ENCODE measurements at places on chromosomes 6 and 20. TPM values are rescaled to one million over a fixed set of nuclear protein-coding genes. Genes with fewer than 3 reads are reported as not detected.

GRCh38 chr6:136921381-136921935 is 643 bp upstream of the SLC35D3 start:
- DNase-seq, result no peak

GRCh38 chr6:88006557-88006956 is 41.1 kb upstream of the SPACA1 start:
- no peak for DNase-seq

DNA sequence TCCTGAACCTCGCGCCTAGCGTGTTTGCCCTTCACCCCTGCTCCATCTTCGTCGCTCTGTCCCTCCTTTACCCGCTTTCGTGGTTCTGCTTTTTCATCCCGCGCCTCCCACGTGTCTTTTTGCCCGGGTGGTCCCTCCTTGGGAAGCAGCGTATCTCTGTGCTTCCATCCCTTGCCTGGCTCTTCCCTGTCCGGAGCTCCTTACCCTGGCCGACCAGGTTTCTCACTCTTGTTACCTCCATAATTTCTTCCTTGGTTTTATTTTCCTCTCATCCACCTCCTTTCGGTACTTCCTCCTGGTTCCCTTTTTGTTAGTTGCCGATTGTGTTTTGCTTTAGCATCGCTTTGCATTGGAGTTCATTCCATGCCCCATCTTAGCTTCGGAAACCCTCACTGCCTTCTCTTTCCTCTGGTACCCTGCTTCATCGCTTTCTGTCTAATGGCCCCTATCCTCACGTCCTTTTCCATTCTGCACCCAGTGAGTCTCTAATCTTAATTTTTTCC is 735 bp downstream of the FAM135A start:
- no peak for DNase-seq

The SDCBP2 gene
- 176 TPM for total RNA-seq

DNA sequence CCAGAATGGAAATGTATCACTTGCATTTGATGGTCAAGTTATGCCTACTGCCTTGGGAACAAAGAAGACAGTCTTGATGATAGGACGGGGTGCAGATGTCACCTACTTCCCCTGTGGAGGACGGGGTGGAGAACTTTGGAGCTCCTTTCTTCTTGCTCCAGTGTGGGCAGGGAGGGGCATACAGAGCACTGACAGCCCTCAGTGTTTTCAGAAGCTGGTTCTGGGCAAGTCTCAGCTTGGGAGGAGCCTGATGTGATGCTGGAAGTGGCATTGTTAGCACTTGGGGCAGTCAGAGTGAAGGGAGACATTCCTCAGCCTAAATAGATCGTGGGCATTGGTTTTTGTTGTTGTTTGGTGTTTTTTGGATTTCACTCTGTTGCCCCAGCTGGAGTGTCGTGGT is 59.7 kb downstream of the SYNJ2 start:
- no peak for DNase-seq

DNA sequence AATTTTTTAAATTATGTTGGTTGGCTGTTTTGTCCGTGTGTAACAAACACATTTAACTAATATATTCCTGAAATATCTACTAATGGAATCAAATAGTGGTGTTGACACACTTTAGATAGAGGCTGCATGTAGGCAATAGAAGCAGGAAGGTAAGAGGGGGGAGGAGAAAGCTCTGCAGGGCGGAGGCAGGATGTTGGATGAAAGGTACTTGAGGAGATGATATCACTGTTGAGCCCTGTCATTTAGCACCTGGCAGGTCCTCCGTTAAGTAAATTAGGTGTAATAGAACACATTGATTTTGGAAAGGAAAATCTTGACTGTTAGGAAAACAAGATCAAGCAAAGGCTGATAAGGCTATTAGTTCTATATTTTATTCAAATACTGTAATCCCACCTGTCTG is 618.7 kb downstream of the PKHD1 start:
- DNase-seq, result no peak

The AKAP7 gene
- total RNA-seq, result 56.3 TPM

DNA sequence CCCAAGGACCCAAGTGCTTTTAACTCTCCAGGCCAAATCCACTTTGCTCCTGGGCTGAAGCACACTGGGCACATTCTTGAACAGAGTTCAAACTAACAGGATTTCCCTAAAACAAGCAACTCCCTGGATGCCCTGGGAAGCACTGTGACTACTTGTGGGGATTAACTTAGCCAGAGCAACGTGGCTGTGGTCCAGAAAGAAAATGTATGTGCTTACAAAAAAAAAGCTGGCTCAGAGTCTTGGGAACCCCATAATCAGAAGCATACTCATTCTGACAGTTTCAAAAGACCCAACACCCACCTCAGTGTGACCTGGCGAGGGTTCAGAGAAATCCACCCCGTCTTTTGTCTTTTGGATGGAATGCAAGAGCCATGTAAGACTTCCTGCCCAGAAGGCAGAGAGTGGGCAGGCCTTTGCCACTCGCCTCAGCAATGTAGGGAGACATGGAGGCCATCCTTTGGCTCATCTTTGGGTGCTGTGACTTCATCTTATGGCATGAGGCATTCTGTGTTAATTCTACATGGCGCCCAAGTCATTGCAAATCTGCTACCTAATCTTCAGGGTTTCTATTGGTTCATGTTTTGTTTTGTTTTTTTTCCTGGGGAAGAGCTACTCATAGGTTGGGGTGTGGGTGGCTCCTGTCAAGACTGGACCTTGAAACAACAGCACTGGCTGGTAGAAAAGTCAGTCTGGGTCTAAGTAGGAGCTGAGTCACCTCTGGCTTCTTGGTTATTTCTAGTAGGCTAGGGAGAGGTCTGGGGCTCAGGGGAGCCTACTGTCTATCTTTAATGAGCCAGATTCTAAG is 248.6 kb upstream of the SUPT3H start:
- no peak for DNase-seq

GRCh38 chr6:162092816-162093502 is 634.6 kb downstream of the PRKN start:
- no peak for DNase-seq

The ALDH8A1 gene
- 1.0 TPM for total RNA-seq

DNA sequence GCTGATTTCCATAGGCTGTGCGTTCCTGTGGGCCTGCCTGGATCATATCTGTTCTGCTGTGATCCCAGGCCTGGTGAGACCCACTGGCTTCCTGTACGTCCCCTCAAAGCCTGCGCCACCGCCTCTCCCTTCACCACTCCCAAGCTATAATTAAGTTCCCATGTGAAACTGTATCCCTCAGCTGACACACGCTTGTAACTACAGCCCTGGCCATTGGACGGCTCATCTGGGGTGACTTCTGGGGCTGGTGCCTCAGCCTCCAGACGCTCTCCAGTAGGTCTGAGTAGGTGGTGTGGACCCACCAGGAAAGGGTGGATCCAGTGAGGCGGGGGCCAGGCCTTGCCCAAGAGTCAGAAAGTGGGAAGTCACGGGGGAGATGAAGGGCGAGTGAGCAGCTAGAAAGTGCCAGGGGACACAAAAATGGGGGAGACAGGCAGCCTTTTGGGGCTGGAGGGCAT is 21.0 kb downstream of the PPARD start:
- no peak for DNase-seq

GRCh38 chr6:42696526-42697267 is 25.7 kb downstream of the PRPH2 start:
- DNase-seq, result no peak

The FAXC gene
- total RNA-seq, result 7.3 TPM

GRCh38 chr6:101662111-101662897 is 268.8 kb downstream of the GRIK2 start:
- DNase-seq, result no peak

- no peak for DNase-seq
Measured at GRCh38 chr20:17966432-17967310, 1.9 kb downstream of the SNX5 start.
